Daoy (cell line): ENCODE measurements at places on chromosomes 4 and X. TPM values are rescaled to one million over a fixed set of nuclear protein-coding genes. Genes with fewer than 3 reads are reported as not detected.

- no peak for DNase-seq
Measured at GRCh38 chr4:96993560-96993959, 1149.7 kb downstream of the STPG2 start.

GRCh38 chrX:120446498-120446897 lies 22.6 kb downstream of the LAMP2 start:
- peak; percentile 9 for DNase-seq

DNA sequence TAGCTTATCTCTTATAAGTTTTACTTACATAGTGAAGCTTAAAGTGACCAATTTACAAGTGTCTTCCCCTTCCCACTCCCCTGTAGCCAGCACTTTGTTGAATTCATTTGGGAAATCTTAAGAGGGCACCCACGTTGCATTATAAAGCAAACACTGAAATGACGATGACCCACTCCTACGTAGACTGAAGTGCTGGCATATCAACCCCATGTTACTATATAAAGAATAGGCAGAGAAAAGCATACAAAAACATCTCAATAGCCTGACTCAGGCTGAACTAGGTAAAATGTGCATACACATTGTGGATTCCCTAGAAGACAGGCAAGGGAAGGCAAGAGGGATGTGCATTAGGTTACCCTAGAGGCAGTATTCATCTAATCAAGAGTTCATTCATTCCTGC lies 313.4 kb downstream of the TENM3 start:
- peak; percentile 32 for DNase-seq

DNA sequence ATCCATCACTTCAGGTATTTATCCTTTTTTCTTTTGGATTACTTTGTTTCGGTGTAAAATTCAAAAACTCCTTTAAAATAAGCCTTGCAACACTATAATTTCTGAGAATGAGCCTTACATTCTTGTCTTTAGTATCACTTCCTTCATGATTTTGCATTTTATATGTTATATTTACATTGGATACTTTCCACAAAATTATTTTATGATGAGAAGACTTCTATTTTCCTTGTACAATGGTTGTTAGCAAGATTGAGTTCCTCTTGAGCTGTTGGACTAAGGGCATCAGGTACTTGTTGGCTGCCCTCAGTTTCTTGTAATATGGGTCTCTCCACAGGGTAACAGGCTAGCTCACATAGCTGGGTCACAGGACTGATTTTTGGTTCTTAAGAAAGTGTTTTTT lies 22.7 kb upstream of the HPGDS start:
- no peak for DNase-seq

DNA sequence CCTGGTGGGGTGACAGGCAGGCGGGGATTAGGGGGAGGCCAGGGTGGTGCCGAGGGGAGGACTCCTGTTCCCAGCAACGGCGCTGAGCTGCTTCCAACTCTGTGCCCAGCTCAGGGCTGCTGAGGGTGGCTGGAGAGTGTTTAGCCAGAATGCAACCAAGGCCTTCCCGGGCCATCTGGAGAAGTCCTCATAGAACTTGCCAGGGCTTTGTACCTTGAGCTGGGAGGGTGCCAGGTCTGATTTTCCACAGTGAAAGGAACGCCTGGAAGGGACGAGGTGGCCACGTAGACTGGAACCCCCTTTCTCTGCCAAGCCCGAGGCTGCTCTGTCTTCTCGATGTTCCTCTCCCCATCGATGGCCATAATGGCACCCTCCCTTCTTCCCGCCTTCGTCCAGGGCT lies 57.0 kb upstream of the GPR78 start:
- no peak for DNase-seq

Gene ADH6
- total RNA-seq = not detected in 2 replicates
